Heart left ventricle (tissue), 16 donors: ENCODE measurements at places on chromosomes 1 and 21. TPM values are rescaled to one million over a fixed set of nuclear protein-coding genes. Genes with fewer than 3 reads are reported as not detected.

Gene FMO4
- polyA plus RNA-seq: 1.9 TPM

Gene MXRA8
- polyA plus RNA-seq: 19.5 TPM

Gene CYP4B1
- 7.6 TPM for polyA plus RNA-seq

Gene TRAPPC10
- 5.6 TPM for polyA plus RNA-seq

Gene RHEX
- polyA plus RNA-seq: 0.36 TPM

Gene PROK1
- polyA plus RNA-seq: 0.07 TPM

Gene CFHR4
- not detected for polyA plus RNA-seq

Gene NTRK1
- polyA plus RNA-seq: 1.4 TPM

Gene TTC3
- 26.5 TPM for polyA plus RNA-seq

Gene GJA8
- polyA plus RNA-seq: not detected

Gene PLPPR5
- polyA plus RNA-seq: not detected

Gene TAL1
- polyA plus RNA-seq: 2.7 TPM

Gene TRPM2
- 0.91 TPM for polyA plus RNA-seq

Gene HTR1D
- 0.01 TPM for polyA plus RNA-seq

Gene MNDA
- 1.8 TPM for polyA plus RNA-seq

Gene FMN2
- polyA plus RNA-seq: 0.11 TPM

Gene HNRNPCL4
- not detected for polyA plus RNA-seq

Gene PHC2
- polyA plus RNA-seq: 79.7 TPM

Gene NTNG1
- polyA plus RNA-seq: not detected

Gene RNU11
- polyA plus RNA-seq: not detected

Gene DIO1
- not detected for polyA plus RNA-seq
